ENCODE measurements at places on chromosomes 3 and 15.

DNA sequence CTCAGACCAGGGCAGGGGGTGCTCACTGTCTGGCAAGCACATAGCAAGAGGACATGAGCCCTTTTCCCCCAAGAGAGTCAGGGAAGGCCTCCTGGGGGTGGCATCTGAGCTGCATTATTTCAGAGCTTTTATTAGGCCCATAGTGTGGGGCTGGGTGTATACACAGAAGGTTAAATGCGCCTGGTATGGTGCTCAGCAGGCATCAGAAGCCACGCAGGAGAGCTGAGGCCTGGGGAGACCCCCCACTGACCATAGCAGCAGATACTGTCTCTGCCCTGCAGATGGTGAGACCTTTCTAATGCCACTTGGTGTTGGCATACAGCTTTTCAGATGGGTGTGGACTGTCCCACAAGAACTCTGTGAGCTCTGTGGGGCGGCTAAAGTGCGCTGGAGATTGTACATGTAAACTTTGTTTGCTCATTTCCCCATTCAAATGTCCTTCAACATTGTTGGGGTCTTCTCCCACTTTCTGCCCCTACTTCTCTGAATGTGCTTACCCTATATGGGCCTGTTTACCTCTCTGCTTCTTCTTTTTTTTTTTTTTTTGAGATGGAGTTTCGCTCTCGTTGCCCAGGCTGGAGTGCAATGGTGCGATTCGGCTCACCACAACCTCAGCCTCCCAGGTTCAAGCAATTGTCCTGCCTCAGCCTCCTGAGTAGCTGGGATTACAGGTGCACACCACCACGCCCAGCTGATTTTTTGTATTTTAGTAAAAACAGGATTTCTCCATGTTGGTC is 62.2 kb downstream of the CDC25A start:
- DNase-seq = no peak

DNA sequence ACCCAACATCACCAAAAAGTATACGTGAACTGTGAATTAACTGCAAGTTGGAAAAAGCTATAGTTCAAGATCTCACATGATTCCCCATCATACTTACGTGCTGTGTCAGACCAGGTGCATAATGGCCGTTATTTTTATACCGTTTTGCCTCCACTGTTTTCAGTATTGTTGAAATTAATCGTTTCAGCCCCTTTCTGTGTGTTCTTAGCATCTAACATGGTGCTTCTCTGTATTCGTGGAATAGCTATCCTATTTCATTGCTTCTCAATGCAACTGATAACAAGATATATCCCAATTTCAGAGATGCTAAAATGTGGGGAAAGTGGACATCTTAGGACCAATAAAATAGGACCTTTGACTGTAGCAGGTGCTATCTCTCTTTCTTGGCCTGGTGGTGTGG is 13.7 kb downstream of the CA12 start:
- DNase-seq = no peak

DNA sequence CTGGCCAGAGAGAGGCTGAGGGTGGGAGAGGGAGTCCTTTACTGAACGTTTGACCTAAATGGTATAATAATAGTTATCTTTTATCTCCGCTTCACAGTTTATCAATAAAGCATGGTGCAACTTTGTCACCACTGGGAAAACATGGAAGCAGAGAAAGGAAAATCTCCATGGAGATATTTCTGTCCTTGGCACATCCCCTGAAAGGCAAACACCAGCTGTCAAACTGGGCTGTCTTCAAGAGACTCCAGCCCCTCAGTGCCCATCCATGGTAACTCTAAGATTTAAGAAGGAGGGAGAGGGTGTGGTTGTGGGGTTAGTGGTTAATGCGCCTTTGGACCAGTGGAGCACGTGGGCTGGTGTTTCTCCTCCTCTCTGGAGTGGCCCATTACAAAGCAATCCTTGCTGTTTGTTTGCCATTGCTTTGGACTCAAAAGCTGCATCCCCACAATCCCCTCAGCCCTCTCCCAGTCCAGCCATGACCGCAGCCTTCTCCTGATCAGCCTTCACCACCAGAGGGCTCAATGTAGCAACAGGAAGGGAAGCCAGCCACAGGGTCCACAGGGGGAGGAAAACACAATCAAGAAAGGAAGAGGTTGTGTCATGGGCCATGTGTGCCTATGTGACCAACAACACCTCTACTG is 38.2 kb upstream of the FAM174B start:
- no peak for DNase-seq

- DNase-seq = no peak
Observed at GRCh38 chr3:35727179-35727578, 87.9 kb downstream of the ARPP21 start.

DNA sequence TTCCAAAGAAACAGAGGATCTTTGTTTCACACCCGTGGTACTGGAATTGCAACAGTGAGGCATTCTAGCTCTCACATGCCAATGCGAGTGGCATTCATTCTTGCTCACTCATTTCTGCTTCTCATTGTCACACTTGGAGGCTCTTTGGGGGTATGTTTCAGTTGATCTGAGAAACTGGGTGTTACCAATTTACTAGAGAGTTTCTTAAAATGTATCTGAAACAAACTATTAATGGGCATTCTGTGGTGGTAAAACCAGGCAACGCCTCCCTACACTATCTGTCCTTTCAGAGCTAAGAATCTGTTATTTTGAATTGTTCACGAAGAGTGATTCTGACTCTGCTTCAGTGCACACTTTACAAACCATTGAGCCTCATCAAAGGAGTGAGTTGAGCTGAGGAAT is 140.6 kb upstream of the BHLHE40 start:
- no peak for DNase-seq

GRCh38 chr15:93779341-93779740 is 452.0 kb upstream of the MCTP2 start:
- DNase-seq = no peak

GRCh38 chr3:11211531-11212298 is 57.4 kb downstream of the HRH1 start:
- DNase-seq = no peak

GRCh38 chr15:38809621-38810020 is 245.0 kb upstream of the RASGRP1 start:
- no peak for DNase-seq

DNA sequence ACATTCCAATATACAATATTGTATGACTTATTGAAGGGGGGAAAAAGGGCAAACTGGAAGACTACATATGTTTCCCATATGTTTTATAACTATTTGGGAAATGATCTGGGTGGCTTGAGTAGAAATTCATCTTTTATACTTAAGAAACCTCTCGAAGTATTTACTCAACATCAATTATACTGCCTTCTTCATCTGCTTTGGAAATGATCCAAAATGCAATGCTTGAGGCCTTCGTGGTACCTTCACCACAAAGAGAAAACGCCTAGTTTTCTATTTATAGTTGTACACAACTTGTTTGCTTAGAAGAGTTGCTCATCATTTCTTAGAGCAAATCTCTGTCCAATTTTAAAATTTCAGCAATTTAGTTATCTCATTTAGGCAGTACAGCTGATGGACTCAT is 18.8 kb downstream of the ACKR4 start:
- no peak for DNase-seq

DNA sequence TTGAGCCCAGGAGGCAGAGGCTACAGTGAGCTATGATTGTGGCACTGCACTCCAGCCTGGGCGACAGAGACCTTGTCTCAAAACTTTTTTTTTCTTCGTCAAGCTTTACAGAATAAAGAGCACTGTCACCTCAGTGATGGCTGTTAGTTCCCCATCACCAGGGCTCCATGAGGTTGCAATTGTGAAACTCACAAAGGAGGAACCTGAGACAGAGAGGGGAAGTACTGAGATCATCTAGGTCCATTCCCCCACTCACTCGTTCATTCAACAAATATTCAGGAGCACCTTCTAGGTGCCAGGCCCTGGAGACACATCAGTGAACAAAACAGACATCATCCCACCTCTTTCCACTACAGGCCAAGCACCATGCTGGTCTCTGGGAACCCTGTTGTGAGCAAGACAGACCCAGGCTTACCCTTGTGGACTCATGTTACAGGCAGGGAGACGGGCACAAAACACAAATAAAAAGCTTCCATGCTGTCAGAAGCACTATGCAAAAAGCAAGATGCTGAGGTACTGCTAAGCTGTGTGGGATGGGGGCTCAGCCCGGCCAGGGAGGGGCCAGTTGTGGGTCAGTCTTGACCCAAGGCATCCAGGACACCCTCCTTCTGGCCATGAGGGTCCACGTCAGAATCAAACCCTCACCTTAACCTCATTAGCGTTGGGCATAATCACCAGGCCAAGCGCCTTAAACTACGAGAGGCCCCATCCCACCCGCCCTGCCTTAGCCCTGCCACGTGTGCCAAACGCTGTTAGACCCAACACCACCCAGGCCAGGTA is 2.1 kb upstream of the RHO start:
- no peak for DNase-seq

DNA sequence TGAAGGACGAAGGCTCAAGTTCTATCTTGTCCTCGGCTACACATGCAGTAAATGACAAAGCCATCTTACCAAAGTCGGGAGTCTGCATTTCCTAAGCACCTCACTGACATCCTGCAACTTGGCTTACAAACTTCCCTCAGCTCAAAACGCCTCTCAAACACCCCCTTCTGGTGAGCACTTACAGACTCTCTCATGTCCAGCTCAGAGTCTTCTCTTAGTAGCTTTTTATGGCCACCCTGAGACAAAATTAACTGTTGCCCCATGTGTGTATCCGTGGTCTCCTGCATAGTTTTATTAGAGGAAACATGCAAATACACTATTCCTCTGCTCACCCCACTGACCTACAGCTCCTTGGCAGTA is 819.7 kb downstream of the FHIT start:
- no peak for DNase-seq

DNA sequence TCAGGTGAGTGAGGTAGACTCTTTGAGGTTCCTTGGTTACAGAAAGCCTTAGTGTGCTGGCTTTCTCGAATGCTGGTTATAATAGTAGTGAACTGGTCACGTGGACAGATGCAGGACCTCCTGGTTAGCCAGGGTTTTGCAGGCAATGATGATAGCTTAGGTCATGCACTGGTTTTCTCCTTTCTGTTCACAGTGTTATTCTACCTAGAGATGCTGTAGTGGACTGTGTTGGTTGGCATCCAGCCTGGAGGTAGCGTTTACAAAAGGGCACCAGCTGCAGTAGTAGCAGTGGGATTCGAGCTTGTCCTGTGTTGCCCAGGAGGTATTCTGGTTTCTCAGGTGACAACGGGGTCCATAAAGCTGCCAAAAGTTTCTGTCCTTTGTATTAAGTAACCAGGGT is 27.0 kb downstream of the PCCB start:
- no peak for DNase-seq

- peak; percentile 23 for DNase-seq
Observed at GRCh38 chr15:72229076-72229946, 1.7 kb downstream of the PKM start.

DNA sequence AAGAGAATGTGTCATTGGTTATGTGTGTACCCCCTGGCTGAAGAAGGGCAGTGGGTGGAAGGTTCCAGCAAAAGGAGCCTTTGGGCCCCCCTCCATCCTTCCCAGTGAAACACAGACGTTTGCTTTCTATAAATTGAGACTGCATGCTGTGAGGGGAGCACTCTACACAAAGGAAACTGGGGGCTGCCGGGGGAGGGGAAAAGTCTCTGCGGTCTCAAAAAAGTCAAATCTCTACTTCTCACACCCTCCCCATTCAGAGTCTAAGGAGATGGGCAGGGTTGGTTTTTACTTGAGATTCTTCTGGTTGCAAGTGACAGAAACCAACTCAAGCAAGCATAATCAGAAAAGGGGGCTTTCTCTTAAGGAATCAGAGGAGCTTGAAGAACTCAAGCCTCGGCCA is 50.1 kb upstream of the TLE3 start:
- no peak for DNase-seq

DNA sequence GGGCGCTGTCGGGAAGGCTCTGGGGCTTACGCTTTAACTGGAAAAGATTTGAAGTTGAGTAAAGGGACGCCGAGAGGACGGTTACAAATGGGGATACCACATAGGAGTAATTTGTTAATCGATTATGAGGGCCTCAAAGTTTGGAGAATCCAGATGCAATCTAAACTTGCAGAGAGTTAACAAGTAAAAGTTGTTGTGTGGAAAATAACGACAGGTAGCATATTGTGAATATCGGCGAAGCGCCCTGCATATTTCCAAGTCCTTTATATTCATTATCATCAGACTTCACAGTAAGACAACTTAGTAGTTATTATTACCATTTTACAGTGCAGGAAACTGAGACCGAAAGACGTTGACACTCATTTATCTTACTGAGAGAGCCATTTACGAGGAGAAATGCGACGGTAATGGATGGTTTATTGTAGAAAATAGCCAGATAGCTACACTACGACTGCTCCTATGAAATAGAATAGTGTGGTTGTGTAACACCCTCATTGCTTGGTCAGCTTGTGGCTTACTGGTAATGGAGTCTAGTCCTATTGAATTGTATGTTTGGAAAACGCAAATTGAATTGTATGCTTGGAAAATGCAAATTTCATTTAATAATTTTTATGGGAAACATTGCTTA is 700 bp downstream of the MKRN2 start:
- DNase-seq = no peak

DNA sequence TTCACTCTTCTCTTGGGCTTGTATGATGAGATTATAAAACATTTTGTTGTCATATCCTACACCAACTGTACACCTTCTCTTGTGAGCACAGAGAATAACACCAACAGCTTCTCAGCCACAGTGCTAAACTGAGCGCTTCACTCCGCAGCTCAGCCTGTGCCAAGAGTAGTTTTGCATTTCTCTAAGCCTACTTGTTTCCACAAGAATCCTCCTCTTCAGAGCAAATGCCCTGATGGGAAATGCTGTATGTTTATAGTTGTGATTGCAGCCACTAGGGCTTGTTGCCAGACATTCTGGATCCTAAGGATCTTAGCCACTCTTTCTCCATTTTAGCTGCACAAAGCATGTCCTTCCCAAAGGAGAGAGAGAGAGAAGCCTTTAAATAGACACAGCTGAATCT is 138.8 kb upstream of the PLXND1 start:
- DNase-seq = no peak

- DNase-seq = no peak
Observed at GRCh38 chr3:134594331-134594741, 56.5 kb downstream of the KY start.

- no peak for DNase-seq
Observed at GRCh38 chr3:157438194-157438730, 1.6 kb downstream of the PTX3 start.

DNA sequence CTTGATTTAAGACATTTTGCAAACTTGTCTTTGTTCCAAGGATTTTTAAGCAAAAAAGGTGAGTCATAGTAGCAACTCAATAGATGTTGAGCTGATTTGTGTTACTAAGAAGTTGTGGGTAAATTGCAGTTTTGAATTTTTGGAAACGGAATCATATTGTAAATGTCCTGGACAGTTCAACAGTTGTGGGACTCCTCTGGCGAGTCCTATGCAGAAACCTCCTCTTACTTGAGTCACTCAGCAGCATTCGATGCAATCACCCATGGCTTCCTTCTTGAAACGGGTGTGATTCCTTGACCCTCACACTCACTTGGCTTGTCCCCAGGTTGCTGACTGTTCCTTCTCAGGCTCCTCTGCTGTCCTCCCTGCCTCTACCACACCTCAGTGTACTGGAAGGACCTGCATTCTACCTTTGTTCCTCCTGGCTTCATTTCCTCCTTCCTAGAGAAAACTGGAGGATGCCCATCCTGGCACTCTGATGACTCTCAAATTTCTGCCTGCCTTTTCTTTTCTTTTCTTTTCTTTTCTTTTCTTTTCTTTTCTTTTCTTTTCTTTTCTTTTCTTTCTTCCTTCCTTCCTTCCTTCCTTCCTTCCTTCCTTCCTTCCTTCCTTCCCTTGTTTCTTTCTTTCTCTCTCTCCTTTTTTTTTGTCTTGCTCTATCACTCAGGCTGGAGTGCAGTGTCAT is 52.8 kb upstream of the DGKG start:
- no peak for DNase-seq
